ENCODE measurements at places on chromosomes 7 and 10.

GRCh38 chr10:102505462-102506115 lies 1.8 kb downstream of the SUFU start:
- no peak for DNase-seq

DNA sequence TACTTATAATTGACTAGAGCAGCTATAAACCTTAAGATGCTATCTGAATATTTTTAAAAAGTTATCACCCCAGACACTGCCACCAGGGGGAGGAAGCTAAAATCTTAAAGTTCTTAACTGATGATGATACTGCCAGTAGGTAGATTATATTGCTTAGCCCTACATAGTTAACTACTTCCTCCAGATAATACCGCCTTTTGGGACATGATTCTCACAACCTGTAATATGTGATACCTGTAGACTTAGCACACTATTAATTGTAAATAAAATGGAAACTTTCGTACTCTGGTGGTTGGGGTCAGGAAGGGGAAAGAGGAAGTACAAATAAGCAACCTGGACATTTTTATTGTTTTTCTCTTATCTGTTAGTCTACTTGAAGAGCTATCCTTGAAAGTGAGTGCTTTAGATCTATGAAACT lies 268.9 kb downstream of the ADK start:
- peak; percentile 18 for DNase-seq

GRCh38 chr10:132078746-132079345 lies 13.1 kb downstream of the JAKMIP3 start:
- DNase-seq: no peak

GRCh38 chr10:127400216-127400615 lies 148.9 kb upstream of the NPS start:
- DNase-seq: no peak

DNA sequence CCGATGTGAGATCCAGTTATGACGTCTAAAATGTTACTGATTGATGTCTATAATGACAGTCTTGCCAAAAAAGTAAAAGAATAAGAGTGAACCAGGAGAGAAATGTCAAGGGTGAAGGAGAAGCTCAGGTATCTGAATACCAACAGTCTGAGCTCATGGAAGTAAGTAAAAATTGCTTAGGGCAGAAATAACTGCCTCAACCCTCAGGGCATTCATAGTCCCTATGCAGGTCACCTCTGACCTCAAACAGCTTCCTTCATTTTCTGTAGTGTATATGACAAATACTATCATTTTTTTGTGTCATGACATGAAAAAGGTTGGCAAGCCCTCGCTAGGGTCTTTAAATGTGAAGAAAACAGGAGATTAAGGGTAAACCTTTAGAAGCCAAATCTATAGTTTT lies 41.0 kb upstream of the MRPS16 start:
- DNase-seq: no peak

GRCh38 chr10:29142516-29143314 lies 146.2 kb upstream of the LYZL1 start:
- DNase-seq: no peak

DNA sequence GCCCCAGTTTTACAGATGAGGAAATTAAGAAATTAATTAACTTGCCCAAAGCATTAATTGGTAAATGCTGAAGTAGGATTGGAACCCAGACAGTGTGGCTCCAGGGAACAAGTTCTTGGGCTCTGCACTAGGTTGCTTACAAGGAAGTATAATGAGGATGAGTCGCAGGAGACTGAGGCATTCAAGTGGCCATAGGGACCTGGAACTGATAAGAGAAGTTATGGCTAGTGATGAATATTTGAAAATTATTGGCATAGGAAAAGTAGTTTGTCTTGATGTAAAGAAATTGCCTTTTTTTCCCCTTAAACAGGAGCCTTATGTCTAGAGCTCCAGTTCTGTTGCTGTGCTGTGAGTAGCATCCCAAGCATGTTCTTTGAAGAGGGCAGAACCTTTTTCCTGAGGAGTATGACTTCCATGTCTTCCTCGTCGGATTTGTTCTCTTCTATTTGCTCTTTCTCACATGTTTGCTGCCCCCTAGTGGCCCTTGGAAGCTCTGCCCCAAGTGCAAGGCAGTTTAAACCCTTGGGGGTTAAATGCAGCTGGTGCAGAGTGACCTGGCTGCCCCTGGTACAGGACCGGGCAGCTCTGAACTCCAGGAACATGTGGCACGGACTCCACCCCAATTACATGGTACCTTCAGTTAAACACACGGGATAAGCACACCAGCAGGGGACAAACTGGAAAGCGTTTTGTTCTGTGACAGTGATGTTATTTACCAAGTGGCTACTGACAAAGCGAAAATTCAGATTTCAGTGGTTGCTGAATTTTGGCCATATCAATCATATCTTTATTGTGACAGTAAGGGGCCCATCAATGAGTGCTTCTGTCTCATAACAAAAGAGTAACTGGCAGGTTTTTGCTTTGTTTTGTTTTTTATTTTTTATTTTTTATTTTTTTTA lies 148.8 kb downstream of the HECW1 start:
- peak; percentile 77 for DNase-seq

GRCh38 chr10:20622531-20623211 lies 274.4 kb downstream of the NEBL start:
- DNase-seq: no peak

- DNase-seq: no peak
Measured at GRCh38 chr7:1457949-1458682, 1.2 kb downstream of the MICALL2 start.

DNA sequence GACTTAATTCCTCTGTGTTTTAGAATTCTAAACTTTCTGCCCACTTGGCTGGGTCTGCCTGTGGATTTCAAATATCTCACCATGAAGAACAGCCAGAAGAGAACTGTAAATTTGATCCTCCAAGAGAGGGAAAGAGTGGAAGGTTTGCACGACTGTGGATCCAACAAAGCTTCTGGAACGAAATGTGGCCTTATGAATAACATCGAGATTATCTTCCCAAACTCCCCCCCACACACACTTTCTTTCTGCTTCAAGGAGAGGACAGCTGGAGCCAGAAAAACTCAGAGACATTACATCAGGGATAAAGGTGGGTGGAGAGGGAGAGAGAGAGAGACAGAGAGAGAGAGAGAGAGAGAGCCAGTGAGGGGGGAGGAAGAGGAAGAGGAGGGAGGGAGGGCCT lies 570.1 kb upstream of the MGMT start:
- DNase-seq: no peak

DNA sequence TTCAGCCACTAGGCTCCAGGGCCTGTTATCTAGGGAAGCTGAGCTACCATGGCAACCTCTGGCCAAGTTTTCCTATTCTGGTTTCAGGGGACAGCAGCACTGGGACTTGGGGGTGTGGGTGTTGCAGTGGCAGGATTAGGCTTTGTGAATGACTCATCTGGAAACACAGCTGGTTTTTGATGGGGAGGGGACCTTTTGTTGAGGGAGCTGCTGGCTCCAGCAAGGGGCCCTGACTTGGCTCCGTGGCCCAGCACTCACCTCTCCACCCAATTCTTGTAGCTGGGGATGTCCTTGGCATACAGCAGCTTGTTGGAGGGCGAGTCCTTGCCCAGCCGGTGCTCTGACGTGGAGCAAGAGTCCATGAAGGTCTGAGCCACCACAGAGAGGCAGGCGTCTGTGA lies 435.9 kb downstream of the PLXNA4 start:
- DNase-seq: no peak

DNA sequence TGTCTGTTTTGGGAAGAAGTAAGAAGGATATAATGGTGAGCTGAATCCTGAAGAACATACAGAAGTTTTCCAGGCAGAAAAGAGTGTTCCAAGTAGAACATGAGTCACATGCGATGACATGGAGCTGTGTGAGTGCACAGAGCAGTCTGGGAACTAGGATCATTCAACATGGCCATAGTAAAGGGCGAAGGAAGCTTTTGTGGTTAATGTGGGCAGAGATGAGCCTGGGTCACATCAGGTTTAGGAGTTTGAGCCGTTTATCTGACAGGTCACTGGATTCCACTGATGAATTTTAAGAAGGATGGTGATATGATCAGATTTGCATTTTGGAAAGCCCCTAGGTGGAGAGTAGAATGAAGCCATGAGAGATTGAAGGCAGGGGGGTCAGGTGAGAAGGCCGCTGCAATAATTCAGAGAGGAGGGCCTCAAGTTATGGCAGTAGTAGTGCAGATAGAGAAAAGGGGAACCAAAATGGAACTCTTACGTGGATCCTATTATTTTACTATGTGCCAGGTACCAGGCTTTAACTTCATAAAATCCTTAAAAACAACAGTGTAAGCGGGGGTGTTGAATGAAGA lies 171.3 kb downstream of the RNLS start:
- DNase-seq: no peak

GRCh38 chr10:79144351-79145173 lies 75.8 kb downstream of the ZMIZ1 start:
- peak; percentile 64 for DNase-seq

DNA sequence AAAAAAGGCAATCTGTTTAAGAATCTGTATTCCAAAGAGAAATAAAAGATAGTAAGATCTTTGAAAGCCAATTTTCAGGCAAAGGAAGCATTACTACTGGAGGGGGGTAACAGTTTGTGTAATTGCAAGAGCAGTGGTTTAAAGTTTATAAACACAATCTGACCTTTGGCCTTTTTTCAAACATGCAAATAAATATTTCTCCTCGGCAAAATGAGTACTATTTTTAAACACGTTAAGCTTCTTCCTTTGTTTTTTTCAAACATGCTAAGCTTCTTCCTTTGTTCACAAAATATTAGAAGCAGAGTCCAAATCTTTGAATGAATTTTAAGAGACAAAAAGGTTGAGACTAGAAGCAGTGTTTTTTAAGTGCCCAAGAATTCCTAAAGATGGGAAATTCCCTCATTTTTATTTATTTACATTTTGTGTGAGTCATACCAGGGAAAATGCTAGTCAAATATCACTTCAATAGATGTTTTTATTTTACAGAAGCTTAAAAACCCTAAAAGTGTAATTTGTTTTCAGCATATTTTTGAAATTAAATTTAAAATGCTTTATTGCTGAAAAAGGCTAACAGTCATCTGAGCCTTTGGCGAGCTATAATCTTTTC lies 229.3 kb downstream of the GPR37 start:
- no peak for DNase-seq

DNA sequence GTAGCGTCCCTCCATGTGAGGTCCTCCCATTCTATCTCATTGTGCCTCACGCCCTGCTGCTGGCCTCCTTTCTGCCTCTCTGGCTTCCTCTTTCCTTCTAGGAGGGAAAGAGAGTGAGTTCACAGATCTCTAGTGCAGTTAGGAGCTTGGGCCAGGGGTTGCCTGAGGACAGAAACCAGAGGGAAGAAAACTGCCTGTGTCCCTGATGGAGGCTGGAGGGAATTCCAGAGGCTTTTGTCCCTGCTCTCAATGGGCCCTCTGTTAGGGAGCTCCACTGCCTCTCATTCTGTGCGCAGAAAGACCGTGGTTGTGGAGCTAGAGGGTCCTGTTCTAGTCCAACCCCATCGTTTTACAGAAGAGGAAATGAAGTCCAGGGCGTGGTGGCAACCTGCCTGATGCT lies 4.6 kb downstream of the MARVELD1 start:
- no peak for DNase-seq

GRCh38 chr7:113878394-113878992 lies 40.3 kb downstream of the PPP1R3A start:
- no peak for DNase-seq

GRCh38 chr10:19628767-19629560 lies 187.3 kb upstream of the PLXDC2 start:
- no peak for DNase-seq

- no peak for DNase-seq
Measured at GRCh38 chr7:129840757-129841156, 112.0 kb downstream of the UBE2H start.

DNA sequence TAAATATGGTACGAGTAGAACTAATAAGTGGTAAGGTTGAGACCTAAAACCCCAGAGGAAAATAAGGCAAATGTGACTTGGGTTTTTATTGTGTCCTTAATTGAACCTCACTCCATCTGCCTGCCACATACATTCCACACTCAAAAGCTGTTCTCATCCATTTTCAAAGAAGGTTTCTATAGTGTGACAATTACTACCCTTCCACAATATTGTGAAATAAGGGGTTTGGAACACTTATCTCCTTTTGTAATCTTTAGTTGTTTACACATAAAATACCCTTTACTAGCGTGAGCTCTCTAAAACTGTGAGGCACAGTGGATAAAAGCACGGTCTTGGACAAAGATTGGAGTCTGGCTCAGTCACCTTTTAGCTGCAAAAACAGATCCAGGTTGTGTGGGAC lies 166.6 kb downstream of the THSD7A start:
- DNase-seq: no peak
